ENCODE measurements at places on chromosomes 6 and 20.

- no peak for DNase-seq
These were observed 204.5 kb upstream of the TAB2 start for GRCh38 chr6:149112976-149113375.

DNA sequence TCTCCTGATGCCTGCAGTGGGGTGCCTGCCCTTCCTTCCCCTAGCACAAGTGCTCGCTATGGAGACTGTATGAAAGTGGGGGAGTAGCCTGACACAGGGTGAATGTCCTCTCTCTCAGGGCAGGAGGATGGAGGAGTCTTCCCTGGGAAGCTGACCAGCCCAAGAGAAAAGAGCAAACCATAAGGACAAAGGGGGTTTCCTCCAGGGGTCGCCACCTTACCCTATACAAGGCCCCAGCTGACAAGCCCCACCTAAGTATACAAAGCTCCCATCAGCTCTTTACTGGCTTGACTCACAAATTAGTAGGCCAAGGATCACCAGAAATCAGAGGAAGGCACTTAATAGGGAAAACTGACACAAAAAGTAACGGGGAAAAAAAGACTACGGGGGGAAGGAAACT lies 54.1 kb downstream of the PLAGL1 start:
- no peak for DNase-seq

DNA sequence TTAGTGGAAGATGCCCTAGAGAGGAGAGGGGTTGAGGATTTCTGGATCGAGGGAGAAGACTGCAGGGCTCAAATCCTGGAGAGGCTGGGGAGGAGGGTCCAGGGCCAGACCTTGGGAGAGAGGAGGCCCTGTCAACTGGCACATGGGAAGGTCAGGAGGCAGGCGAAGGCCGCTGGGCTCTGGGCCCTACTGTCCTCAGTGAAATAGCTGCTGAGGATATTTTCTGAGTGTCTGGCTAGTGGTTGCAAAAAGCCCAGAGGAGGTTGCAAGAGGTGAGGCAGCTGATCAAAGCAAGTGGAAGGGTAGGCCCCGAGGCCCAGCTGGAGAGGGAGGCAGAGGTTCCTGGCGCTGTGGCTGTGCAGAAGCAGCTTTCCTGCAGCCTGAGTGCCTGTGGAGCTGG lies 103.4 kb upstream of the MLN start:
- no peak for DNase-seq

- no peak for DNase-seq
These were observed 1.5 kb downstream of the TBCC start for GRCh38 chr6:42744351-42744893.

DNA sequence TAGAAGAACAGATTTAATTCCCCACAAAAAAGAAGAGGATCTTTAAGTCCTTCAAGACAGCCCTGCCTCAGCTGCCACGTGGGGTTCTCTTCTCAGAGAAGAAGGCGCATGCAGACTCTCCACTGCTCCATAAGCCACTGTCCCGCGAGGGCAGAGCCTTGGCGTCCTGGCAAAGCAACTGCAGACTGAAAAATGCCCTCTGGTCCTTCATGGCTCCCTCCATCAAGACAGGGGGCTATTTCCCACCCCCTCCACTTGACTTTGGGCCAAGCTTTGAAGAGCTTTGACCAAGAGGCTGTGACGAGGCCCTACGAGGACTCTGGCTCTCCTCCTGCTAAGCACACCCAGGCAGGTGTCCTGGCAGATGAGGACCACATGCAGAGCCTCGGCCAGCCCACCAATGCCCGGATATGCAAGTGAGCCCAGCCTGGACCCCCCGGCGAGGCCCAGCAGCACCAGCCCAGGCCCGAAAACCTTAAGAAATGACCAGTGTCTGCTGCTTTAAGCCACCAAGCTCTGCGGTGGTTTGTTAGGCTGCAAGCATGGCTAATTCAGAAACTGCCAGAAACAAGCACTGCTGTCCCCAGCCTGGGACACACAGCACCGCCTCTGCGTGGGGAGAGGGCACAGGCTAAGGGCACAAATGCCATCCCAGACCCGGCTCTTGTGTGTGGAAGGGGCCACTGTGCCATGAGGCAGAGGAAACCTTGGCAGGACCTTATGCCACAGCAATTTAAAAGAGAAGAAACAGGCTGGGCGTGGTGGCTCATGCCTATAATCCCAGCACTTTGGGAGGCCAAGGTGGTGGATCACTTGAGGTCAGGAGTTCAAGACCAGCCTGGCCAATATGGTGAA lies 16.1 kb downstream of the GMEB2 start:
- DNase-seq: no peak

DNA sequence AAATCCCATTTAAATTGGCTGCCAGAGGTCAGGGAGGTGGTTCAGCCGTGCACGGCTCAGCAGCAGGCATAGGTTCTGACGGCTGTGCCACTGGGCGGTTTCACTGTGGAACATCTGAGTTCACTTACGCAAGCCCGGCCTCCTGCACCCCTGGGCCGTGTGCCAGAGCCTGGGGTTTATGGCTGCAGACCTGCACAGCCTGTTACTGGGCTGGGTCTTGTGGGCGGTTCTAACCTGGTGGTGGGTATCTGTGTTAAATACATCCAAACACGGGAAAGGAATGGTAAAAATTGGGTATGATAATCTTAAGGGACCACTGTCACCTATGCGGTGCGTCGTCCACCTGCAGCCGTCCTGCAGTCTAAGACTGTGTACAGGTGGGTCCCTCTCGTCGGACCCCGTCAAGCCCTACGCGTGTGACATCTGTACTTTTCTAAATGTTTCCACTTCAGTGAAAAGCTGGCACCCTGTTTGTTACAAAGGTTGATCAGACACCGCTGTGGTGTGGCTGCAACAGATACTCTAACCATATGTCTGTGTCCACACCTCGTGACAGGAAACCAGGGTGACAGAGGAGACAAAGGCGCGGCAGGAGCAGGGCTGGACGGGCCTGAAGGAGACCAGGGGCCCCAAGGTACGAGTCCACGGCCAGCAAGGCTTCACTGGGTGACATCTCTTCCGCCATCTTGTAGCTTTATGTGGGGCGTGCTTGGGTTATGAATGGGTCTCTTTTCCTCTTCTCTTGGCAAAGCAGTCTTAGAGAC lies 21.5 kb downstream of the COL9A3 start:
- DNase-seq: no peak

DNA sequence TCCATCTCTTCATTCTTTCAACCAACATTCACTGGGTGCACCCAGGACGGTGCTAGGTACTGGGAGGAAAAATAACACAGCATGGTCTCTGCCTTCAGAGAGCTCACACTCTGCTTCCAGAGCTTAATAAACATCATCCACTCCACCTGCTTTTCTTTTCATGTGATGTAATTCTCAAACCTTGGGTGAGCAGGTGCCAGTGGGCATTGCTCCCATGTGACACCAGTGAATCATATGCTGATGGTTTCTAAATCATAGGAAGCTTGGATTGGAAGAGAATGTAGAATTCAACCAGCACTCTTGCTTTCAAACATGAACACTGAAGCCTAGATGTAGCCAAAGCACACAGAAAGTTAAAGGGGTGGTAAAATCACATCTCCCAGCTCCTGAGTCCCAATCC lies 189.8 kb downstream of the FOXA2 start:
- no peak for DNase-seq

DNA sequence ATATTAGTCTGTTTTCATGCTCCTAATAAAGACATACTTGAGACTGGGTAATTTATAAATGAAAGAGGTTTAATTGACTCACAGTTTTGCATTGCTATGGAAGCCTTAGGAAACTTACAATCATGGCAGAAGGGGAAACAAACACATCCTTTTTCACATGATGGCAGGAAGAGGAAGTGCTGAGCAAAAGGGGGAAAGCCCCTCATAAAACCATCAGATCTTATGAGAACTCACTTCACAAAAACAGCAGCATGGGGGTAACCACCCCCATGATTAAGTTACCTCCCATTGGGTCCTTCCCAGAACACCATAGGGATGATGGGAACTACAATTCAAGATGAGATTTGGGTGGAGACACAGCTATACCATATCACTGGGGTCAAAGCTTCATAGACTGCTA lies 254.2 kb downstream of the ERMARD start:
- DNase-seq: no peak

- no peak for DNase-seq
These were observed 42.1 kb downstream of the SLC35A1 start for GRCh38 chr6:87514831-87515230.

Data from Kasumi-1 (cell line).